ENCODE measurements at places on chromosomes 2 and 18. TPM values are rescaled to one million over a fixed set of nuclear protein-coding genes. Genes with fewer than 3 reads are reported as not detected.

DNA sequence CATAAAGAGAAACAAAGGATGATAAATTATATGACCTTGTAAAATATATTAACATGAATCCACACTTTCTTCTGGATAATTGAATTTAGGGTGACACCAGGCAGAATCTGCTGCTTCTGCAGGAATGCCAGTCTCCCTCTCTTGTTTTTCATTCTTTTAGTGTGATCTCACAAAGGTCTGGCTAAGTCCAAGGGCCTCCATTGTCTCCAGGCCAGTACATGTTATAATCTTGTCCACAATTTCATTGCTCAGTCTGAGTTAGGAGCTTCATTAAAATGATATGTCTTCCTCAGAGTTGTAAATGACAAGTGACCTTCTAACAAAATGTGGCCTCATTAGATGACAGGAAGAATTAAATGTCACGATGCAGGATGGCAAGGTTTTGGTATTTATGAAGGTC, 110.2 kb downstream of the APOB start:
- no peak for DNase-seq

- DNase-seq, result no peak
Measured at GRCh38 chr2:209523041-209523740, 99.3 kb downstream of the MAP2 start.

- DNase-seq, result peak; percentile 79
Measured at GRCh38 chr2:181779288-181780021, 99.1 kb upstream of the NEUROD1 start.

DNA sequence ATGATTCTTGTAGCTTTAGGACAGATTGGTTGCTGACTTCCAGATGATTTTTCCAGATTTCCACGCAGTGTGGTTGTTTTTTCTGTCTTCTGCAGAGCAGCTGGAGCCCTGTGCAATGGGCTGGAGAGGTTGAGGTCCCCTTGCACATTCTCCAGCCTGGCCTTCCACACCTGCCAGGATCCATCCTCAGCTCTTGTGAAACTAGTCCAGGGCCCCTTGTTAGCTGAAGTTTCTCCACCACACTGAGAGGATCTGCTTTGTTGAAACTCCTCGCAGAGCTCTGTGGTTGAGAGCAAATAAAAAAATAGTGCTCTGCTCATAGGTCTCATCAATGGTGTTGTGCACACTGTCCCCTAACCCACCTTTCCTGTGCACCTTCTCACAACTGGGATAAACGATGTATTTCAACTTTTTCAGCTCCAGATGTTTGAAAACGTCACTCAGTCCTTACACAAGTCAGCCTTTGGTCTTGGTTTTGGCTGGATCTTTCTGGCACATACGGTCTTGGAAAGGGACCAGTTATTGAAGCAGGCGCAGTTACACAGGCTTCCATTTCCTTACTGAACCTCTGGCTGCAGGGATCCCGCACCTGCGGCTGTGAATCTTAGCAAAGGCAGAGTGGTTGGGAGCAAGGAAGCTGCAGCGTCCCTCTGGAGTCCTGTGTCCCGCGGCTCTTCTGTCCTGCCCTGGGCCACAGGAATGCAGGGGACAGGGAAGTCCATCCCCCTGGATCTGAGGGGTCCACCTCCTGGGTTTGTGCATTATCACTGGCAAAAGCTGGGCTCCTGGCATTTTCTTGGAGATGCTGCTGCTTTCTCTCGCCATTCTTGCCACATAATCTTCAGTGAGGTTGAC, 272.0 kb upstream of the DSEL start:
- DNase-seq, result no peak

GRCh38 chr18:51236225-51236624, 38.7 kb upstream of the MEX3C start:
- peak; percentile 87 for DNase-seq

- DNase-seq, result no peak
Measured at GRCh38 chr2:198162276-198162675, 357.9 kb downstream of the PLCL1 start.

- no peak for DNase-seq
Measured at GRCh38 chr2:3298191-3298590, 79.4 kb downstream of the EIPR1 start.

- DNase-seq, result no peak
Measured at GRCh38 chr2:44933434-44933951, 8.0 kb upstream of the SIX3 start.

- peak; percentile 92 for DNase-seq
Measured at GRCh38 chr2:197286805-197287595, 23.6 kb downstream of the ANKRD44 start.

GRCh38 chr2:6771634-6772611, 93.8 kb downstream of the CMPK2 start:
- peak; percentile 12 for DNase-seq

- DNase-seq, result no peak
Measured at GRCh38 chr2:85088921-85089320, 44.3 kb upstream of the TCF7L1 start.

DNA sequence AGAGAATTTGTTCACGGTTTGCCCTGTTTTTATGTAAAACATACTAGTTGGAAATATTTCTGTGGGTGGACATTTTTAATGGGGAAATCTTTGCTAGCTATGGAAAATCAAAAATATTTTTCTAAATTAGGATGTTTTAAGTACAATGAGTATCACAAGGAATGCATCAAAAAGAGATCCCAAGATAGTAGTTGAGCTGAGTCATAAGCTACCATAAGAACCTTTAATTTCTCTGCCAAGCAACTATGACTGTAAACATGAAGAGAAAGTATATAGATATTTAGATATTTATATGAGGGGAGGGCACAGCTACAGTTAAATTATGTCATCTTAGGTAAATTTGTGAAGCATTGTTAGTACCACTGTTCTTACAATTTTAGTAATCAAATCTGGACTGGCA, 646.2 kb downstream of the XIRP2 start:
- DNase-seq, result no peak

DNA sequence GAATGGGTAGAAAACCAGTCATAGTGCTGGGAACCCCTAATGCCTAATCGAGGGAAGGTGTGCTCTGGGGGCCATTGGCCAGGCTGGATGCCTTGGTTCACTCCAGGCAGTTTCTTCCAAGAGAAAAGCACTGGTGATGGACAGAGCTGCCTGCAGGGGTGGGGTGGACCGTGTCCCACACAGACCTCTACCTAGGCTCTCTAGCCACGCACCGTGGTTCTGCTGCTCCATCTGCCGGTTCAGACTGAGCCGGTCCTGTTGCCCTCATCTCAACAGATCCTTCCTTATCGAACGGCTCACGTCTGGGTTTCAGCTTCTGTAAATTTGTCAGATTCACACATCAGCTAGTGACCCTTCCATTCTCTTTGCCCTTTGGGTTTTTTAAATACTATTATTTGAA, 46.4 kb downstream of the RALB start:
- no peak for DNase-seq

GRCh38 chr2:37472959-37473358, 128.5 kb downstream of the QPCT start:
- DNase-seq, result peak; percentile 76

DNA sequence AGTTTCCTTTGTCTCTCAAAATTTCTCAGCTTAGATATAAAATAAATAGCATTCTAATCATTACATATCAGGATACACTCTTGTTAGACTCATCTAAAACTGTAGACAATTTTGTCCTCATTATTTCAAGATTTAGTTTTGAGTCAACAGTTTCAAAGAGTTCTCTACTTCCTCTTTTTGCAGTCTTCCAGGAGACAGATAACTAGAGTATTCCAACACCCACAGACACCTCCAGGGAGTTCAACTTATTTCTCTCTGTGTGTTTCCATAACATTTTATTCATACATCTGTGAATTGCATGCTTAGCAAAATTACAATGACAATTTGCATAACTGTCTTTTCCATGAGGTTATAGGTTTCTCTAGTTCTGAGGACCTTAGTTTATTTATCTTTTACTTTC, 166.6 kb upstream of the HNMT start:
- DNase-seq, result no peak

- DNase-seq, result no peak
Measured at GRCh38 chr18:4242431-4243161, 212.5 kb downstream of the DLGAP1 start.

- peak; percentile 78 for DNase-seq
Measured at GRCh38 chr2:167335541-167335992, 447.3 kb downstream of the XIRP2 start.

GRCh38 chr18:58882686-58883085, 18.0 kb downstream of the ZNF532 start:
- no peak for DNase-seq

DNA sequence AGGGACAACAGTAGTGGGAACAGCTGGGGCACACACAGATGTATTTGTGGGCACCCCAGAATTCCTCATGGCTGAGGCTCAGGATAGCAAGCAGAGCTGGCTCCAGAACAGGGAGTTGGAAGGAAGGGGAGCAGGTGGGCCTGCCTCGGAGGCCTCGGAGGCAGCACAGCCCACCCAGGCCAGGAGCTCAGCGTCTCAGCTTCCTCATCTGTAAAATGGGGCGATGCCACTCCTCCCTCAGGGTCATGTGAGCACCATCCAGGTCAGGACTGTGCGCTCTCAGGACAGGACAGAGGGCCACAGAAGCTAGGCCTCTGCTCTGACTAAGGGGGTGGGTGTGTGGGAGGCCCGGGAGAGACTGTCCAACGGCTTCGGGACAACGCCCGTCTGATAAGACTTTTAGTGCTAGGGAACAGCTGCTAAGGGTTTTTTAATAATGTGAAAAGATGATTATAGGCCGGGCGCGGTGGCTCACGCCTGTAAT, 106.2 kb downstream of the HDAC4 start:
- DNase-seq, result no peak

DNA sequence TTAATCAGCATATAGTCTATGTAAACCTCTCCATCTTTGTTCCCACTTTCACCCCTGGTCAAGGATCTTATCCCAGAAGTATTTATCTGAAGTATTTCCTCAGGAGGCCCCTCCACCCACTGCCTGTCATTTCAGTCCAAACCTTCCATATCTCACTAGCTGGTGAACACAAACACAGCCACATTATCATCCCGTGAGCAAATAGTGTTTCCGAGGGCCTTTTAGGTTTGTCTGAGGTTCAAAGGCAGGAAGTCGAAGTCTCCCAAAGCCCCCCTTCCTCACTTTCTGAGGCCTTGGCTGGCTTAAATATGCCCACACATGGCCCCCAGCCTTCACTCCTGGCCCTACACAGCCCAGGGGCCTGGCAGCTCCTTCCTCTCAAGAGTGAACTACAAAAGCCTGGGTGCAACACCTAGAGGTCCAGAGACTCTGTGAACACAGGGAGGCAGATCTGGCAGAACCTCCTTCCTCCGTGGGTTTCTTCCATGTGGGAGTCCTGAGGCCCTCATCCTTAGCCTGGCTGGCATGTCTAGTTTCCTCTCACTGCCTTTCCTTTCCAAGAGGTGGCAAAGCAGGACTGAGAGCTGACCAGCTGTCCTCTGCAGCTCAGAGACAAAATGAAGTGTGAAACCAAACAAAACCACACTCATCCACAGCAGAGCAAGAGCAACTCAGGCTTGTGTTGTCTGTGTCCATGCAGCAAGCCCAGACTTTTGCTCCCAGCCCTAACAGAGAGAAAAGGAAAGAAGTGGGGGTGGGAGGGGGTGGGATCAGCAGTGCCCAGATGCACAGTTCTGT, 264.2 kb downstream of the SS18 start:
- no peak for DNase-seq

GRCh38 chr2:46913471-46914381, 1.9 kb downstream of the MCFD2 start:
- DNase-seq, result peak; percentile 73

- peak; percentile 18 for DNase-seq
Measured at GRCh38 chr2:232325324-232326273, 53.0 kb upstream of the ALPP start.

GRCh38 chr2:83967854-83968253, 491.2 kb downstream of the SUCLG1 start:
- no peak for DNase-seq

DNA sequence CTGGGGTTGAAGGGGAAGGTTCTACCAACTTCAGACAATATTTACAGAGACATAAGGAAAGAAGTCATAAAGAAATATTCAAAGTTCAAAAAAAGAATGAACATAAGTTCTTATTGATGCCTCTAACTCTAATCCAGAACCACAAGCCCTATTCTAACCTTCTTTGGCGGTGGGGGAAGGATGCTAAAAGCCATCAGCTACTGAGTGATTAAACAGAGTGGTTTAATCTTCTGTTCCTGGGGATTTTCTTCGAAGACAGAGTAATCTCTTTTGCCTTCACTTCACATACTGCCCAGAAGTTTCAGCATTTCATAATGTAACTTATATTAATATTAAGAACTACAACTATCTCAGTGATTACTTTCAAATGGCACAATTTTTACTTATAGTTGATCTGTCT, 51.2 kb upstream of the TXNDC2 start:
- no peak for DNase-seq

DNA sequence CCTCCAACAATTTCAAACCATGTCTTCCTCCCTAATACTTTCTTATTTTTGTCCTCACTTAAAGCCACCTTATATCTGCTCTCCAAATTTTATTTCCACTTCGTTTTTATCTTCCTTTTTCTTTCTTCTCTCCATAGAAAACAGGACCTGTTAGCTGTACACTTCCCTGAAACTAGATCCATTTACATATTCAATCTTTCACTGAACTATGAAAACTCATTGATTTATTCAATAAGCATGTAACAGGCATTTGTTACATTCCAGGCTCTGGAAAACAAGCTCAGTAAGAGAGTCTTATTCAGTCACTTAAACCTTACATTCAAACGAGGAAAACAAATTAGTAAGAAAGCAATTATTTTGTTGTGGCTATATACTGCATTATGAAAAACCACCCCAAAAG, 1225.3 kb downstream of the SUCLG1 start:
- DNase-seq, result no peak

GRCh38 chr2:121177896-121178295, 107.1 kb downstream of the TFCP2L1 start:
- DNase-seq, result no peak

DNA sequence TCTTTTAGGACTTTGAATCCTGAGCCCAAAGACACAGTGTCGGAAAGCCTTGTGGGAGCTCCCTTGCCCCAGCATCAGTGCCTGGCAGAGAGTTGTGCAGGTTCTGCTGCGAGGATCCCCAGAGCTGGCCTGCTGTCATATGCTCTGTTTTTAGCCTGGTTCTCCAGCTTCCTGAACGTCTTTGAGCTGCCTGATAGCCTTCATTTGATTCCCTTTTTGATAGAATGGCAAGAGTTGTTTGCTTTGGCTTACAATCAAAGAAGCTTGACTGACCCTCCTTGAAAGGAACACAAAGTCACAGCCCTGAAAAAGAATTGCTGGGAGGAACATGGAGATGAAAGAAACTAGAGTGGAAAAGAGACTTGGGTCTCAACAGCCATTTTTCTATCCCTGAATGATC, 95.4 kb downstream of the C1QL2 start:
- no peak for DNase-seq

The SIX3 gene
- not detected for total RNA-seq

The COL4A3 gene
- total RNA-seq, result 0.33 TPM

The SERPINB4 gene
- total RNA-seq, result not detected

The FAHD2A gene
- total RNA-seq, result 25.9 TPM

The TEKT4 gene
- total RNA-seq, result not detected

The ZDBF2 gene
- total RNA-seq, result 11.6 TPM

The TNFAIP6 gene
- 53.8 TPM for total RNA-seq

Measured in fibroblast of lung (primary cell).